ENCODE measurements at places on chromosomes 4 and X.

- DNase-seq, result no peak
Observed at GRCh38 chr4:153126137-153126536, 78.1 kb upstream of the TRIM2 start.

- DNase-seq, result no peak
Observed at GRCh38 chr4:44661940-44662622, 10.7 kb upstream of the YIPF7 start.

- no peak for DNase-seq
Observed at GRCh38 chr4:16617011-16617410, 281.4 kb downstream of the LDB2 start.

- DNase-seq, result no peak
Observed at GRCh38 chr4:107065201-107065600, 29.1 kb upstream of the DKK2 start.

- no peak for DNase-seq
Observed at GRCh38 chrX:47850901-47851300, 14.2 kb downstream of the ZNF81 start.

DNA sequence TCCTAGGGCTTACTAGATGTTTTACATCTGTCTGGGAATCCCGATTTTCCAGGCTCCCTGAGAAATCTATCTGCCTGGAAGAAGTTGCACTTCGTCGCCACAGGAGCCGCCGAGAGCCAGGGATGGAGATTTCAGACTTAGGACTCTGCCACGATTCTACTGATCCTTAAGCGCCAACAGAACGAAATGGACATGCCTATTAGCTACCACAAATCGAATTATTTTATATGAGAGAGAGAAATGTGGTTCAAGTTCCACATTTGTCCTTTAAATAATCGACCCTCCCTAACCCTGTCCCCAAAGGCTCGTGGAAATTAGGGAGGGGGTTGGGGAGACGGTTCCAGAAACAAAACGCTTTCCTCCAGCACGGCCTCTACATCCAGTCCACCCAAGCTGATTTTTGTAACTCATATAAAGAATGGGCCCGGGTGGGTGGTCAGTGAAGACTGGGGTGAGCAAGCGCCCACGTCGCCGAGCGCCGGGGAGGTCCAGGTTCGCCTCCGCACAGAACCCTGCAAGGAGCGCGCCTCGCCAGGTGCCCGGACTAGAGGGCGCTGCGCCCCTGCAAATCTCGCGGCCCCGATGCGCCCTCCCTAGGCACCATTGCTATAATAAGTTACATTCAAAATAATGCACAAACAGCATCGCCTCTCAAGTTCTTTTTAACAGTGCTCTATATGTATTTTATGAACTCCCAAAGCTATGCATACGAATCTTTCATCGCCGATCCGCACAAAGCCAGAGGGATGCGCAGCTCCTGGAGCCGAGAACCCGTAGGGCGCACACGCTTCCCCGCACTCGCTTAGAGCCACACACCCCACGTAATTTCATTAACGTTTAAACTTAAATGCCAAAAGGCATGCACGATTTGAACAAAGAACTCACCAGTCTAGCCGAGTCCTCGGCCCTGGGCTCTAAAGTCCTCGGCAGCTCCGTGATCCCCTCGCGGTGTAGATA is 2.1 kb upstream of the FAT1 start:
- DNase-seq, result no peak

DNA sequence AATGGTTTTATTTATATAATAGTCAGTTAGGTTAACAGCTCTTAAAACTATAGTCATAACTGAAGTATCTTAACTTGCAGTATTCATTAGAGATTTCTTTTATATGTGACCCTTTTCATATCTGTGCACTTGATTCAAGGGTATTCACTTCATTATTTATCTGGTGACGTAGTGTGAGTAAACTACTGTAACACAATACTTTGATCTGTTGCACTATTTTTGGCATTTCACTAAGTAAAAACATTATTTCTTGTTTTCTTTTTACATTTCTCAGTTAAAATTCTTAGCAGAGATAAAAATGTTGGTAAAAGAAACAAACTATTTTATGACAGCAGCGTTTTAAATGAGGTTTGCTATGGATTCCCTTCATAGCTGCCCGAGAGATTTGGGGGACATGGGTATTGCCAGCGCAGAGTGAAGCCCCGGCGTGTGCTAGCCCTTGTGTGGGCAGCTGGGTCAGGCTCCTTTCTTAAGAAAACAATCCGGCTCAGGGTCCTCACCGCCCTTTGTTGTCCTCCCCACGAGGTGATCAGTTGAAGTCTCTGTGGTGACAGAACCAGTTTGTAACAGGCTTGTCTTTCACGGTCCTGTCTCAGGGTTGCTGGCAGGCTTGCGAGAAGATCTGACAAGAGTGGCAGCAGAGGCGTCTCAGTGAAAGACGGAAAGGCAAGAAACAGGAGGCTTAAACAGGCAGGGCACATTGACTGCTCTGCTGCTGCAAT is 293.4 kb downstream of the BMPR1B start:
- no peak for DNase-seq

DNA sequence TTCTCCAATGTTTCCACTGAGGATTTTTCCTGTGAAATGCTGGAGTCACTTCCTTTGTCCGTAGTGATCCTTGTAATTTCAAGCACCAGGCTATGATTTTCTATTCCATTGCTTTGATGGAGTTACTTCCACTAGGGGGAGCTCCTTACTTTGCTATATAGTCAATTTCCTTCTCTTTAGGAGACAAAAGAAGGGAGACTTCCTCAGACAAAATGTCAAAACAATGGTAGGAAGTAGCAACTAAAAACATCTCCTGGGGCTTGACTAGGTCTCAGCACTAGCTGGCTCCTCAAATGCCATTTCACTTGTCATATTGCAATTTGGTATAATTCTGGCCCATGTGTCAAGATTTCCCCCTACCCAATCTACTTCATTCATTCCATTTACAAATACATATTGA is 24.1 kb downstream of the ZCCHC12 start:
- no peak for DNase-seq

DNA sequence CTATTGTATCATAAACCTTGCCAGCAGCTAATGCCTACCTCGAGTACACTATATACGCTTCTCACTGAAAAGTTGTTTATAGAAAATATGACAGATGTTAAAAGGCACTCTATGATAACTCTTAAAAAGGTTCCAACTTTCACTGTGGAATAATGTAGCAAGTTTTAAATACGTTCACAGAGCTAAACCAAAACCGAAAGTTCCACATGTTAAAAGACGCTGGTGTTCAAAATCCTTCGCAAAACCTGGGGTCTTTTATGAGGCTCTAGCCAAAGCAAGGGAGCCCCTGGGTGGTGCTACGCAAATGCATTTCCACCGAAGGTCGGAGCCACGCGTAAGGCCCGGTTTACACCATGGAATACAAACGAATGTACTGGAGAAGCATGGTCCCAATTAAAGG is 103.7 kb upstream of the TENM3 start:
- DNase-seq, result no peak

- DNase-seq, result no peak
Observed at GRCh38 chr4:36198068-36198808, 46.1 kb downstream of the ARAP2 start.

DNA sequence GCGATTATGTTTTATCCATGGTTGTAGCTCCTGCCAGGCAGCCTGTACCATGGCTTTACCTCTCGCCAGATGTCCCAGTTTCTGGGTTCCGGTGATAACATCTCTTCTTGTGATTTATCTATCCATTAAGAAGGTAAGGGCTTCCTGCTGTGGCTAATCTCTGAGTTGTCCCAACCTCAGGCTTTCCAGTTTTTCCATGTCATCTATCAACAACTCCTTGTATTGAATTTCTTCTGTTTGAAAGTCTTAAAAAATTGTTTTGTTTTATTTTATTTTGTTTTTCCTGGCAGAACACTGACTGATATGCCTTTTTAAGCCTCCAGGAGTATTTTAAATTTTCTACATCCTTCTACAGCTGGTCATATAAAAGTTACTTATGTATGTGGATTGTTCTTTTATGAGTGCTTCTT is 241.9 kb downstream of the ANTXR2 start:
- no peak for DNase-seq

- no peak for DNase-seq
Observed at GRCh38 chr4:99352602-99353537, at the start of gene ADH1C. TSS of gene ADH1C (minus strand) at chr4:99352746. CDS start at chr4:99352675, 71 bp downstream.

DNA sequence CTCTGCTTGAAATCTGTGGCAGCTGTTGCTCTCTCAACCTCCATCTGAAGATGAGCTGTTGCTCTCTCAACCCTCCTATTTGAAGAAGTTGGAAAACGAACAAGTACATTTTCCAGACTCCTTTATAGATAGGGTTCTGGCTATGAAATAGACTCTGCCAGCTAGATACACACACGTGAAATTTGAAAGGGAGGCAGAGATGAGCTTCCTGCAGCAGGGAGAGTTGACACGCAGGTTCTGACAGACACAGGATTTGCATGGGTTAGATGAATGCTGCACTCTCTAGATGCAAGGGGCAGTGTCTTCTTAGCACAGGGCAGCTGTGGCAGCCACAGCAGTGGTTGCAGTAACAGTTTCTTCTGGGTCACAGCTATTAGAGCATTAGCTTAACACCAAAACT is 8.0 kb upstream of the PYURF start:
- no peak for DNase-seq

DNA sequence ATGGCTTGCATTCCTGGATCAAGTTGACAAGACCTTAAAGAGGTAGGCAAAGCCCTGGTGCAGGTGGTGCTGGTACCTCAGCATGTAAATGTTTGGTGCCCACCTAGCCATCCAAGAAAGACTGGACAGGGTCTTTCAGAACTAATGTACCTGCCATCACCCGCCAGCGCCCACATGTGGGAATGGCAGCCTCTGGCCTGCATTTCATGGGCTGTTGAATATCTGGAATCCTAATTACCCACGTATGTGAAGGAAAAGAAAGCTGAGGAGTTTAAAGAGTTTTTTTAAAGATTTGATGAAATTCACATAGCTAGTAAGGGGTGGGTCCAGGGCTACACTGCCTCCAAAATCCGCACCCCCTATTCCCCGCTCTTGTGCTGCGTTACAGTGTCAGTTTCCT is 8.6 kb upstream of the CCDC149 start:
- no peak for DNase-seq

- DNase-seq, result no peak
Observed at GRCh38 chr4:40629401-40630334, at the start of gene RBM47. TSS of gene RBM47 (minus strand) at chr4:40629864. CDS start at chr4:40438893, 190,971 bp downstream.

DNA sequence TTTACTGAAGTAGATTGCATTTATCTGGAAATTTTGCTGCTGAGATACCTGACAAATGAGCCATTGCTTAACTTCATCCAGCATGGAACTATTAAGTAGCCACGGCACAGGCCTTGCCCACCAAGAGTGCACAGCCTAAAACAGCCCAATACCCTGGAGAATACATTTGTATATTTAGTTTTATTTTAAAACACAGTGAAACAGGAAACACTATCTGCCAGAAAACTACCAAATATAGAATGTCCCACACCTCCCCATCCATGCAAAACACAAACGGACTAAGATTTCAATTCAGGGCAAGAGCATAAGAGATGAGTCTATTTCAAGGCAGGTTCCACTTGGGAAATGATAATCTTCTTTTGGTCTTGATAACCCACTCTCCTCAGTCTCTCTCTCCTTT is 57.1 kb downstream of the MAML3 start:
- DNase-seq, result no peak

DNA sequence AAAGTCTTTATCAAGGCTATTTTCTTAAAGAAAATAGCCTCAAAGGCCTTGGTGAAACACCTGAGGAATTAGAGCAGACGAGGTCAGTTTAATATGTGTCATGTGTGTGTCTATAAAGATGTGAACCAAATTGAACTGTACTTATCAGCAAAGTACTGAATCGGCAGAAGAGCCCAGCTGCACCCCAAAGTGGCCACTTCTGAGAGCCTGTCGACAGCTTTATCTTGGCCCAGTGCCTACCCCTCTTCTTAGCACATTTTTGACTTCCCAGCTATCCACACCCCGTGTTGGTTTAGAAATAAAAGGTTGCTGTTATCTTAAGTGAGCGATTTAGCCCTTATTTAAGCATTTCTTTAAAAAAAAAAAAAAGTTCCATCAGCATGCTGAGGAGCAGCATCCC is 329.7 kb downstream of the FBXW7 start:
- no peak for DNase-seq

DNA sequence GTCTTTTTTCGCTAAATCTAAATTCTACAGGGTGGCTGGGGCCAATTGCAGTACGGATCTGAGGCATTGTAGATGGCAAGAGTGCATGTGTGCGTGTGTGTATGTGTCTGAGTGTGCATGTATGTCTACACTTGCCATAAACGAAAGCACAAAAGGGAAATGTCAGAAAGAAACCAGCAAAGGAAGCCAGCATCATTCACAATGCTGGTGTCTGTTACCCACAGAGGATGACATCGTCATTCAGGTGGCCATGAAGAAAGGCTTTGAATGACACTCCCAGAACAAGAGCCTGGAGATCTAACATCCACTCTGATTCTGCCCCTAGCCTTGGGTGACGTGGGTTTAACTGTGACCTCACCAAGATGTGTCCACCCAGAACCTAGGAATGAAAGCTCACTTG is 124.6 kb downstream of the DHRSX start:
- no peak for DNase-seq

DNA sequence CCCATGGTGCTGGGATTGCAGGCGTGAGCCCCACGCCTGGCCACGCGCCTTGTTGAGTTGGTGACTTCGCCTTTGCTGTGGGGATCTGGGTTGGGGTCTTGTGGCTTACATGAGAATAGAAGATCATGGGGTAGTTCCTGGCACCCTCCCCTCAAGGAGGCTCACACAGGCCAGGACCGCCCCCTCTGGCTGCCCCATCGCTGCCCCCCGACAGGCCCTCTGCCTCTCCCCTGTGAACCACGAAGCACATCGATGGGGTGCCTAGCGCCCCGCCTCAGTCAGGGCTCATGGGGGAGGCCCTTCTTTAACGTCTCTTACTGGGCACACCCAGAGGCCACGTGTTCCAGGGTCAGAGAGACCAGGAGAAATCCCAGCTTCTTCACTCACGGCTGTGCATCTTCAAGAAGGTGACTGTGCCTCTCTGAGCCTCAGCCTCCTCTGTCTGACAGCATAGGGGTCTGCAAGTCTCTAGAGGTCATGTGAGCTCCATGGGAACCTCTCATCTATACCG is 23.6 kb upstream of the SPON2 start:
- DNase-seq, result no peak

GRCh38 chrX:55619547-55619946 is 3.7 kb upstream of the FOXR2 start:
- no peak for DNase-seq

DNA sequence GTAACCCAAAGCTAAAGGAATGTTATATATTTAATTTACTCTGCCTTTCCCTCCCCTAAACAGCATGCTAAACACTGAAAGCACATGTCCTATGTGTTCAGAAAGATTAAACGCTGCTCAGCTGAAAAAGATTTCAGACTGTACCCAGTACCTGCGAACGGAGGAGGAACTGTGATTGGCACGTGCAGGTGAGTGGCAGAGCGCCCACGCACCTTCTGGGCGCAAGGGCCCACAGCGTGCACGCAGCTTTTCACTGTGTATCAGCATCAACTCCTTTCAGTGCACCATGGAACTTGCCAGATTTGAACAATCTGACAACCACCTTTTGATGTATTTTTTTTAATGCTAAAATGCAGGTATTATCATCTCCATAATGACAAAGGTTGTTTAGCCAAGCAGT is 87.7 kb downstream of the RFC1 start:
- DNase-seq, result no peak

DNA sequence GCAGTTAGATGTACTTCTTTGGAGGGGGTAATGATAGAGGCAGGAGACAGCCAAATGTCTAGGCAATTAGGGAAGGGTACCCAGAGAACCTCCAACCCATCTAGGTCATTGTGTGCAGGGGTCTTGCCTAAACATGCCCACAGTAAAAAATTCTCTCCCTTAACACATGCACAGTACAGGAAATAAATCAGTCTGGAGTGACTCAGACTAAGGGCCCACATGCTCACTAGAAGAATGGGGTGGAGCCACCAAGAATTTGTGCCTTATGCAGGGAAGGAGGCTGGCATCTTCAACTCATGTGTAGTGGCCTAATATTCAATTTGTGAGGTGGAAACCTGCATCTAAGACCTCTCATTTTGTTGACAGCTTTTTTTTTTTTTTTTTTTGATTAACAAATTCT is 945.3 kb upstream of the GRIA3 start:
- DNase-seq, result no peak
